Tongue (tissue), 3 donors: ENCODE measurements at places on chromosomes 5 and 9.
A peak's percentile ranks its signal among the peaks of the same experiment; 100 is the strongest.

- DNase-seq: no peak
Measured at GRCh38 chr5:140664030-140664358, 710 bp upstream of the WDR55 start.

DNA sequence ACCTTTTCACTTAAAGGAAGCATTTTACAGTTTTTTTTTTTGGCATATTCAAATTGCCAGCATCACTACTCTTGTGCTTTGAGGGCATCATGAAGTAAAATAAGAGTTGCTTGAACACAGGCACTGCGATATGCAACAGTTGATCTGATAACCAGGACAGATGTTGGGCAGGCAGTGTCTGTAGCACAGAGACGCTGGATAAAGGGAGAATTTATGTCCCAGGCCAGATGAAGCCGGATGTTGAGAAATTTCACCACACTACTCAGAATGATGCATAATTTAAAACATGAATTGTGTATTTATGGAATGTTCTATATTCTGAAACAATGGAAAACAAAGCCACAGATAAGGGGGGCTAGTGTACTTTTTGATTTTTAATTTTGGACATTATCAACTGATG, 71.4 kb downstream of the SLC12A2 start:
- no peak for DNase-seq

DNA sequence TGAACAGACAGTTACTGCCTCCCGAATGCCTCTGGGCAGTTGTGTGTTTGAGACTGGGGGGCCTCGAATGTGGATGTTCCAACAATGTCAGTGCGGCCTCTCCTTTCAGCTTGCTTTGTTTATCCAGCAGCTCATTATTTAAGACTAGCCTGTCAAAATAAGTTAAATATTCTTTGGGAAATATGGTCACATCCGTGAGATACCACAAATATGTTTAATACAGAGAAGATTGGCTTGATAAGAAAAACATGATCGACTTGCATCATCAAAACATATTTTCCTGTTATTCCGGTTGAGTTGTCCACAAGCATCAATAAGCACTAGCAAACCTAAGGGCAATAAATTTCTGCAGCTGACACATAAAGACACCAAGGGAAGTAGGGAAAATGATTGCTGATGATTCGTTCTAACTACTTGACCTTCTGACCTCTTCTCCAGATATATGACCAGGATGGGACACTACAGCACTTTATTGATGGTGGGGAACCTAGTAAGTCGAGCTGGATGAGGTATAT, 66.5 kb downstream of the PRDM6 start:
- DNase-seq: no peak

- peak; percentile 50 for DNase-seq
Measured at GRCh38 chr5:156019571-156020180, 307.3 kb upstream of the SGCD start.

GRCh38 chr5:94174748-94175411, 433.5 kb upstream of the POU5F2 start:
- DNase-seq: no peak

- no peak for DNase-seq
Measured at GRCh38 chr9:108219664-108220063, 636.1 kb downstream of the ACTL7B start.
